Activated naive CD8-positive, alpha-beta T cell treated with anti-CD3 and anti-CD28 coated beads, Interleukin-2, amount 10 ng/mL, durations not matched to agents 7 days and 5 days (primary cell): ENCODE measurements at places on chromosomes 12 and 14. TPM values are rescaled to one million over a fixed set of nuclear protein-coding genes. Genes with fewer than 3 reads are reported as not detected.

DNA sequence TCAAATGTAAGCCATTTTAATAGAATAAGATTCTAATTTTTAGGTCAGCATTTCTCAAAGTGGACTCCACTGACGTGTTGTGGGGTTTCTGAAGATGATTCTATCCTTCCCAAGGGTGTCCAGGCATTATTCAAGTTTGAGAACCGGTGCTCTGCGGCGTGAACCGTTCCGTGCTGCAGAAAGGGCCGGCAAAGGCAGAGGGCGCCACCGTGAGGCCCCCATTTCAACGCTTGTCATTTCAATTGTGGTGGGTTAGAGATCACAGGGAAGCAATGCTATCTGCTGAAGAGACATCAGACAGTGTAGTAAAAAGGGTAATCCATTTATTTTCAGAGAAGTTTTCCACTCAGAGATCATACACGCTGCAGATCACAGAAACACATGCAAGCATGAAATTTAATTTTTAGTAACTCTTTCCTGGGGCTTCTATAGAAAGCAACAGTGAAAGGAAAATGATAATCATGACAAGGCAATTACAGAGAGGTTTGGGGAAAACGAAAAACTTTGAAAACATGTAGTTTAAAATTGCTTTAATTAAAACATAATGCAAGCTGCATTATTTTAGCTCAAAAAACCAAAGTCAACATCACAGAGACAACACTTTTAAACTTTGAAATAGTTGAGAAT lies 201.7 kb downstream of the EXOC5 start:
- DNase-seq: peak; percentile 39

DNA sequence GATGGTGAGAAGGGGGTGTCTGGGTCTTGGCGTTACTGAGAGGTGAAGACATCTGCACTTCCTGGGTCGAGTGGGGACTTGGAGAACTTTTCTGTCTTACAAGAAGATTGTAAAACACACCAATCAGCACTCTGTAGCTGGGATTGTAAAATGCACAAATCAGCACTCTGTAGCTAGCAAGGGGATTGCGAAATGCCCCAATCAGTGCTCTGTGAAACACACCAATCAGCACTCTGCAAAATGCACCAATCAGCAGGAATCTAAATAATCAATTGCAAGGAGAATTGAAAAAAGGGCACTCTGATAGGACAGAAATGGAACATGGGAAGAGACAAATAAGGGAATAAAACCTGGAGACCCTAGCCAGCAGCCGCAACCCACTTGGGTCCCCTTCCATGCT lies 376.1 kb upstream of the SFSWAP start:
- no peak for DNase-seq

KRT77 gene
- not detected for total RNA-seq

GRCh38 chr14:20341646-20342045 lies 1.8 kb upstream of the PARP2 start:
- DNase-seq: no peak

- no peak for DNase-seq
Measured at GRCh38 chr14:98623788-98624415, 648.1 kb downstream of the BCL11B start.

NRL gene
- total RNA-seq: 3.3 TPM

KLC1 gene
- 197 TPM for total RNA-seq

SERPINA12 gene
- not detected for total RNA-seq

DNA sequence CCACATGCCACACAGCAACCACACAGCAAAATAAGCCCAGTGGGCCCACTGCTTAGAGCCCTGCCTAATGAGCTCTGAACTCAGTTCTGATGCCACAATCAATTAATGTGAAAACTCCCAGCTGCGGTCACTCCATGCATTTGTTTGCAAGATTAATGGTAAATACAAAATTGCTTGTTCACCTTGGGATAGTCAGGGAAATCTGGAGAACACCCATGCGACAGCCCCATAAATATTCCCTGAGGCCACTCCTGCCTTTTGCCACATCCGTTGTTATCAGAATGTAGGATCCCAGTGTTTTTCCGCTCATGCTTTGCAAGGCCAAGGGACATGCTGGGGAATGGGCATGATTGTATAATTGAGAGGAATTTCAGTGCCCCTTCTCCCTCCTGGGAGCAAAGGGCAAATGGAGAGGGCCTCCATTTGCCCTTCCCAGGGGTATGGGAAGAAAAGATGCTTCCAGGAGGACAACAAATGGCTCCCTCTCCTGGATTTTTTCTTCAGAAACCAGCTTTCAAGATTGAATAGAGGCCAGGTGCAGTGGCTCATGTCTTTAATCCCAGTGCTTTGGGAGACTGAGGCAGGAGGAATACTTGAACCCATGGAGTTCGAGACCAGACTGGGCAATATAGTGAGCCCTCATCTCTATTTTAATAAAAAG lies 30.8 kb upstream of the CMKLR1 start:
- DNase-seq: no peak

GRCh38 chr14:68791902-68792677 lies 777 bp downstream of the ZFP36L1 start:
- peak; percentile 62 for DNase-seq

DNA sequence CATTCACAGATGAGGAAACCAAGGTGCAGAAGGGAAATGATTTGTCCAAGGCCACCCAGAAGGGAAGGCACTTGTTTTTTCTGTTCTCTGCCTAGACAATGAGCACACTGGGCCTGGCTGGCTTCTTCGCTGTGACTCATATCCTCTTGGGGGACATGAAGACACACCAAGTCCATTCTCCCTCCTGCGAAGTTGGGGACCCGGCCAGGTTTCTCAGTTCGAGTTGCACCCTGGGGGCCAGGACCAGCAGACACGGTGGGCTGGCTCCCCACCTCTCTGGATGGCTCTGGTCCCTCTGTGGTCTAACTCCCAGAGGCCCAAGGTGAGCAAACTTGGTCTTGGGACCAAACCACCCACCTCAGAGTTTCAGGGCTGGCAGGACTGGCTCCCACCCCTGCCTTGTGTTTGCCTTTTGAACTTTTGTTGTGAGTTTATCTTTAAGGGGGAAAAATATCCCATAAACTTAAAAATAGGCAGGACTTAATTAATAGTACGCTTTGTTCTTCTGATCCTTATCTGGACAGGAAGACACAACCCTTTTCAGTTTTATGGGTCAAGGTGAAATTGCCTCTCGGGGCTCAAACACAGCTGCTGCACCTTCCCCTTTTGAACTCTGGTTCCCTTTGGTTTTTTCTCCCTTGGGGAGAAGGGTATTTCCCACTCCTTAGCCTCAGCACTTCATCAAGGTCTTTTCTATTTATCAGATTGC lies 9.0 kb upstream of the MLEC start:
- no peak for DNase-seq

RGS6 gene
- 0.08 TPM for total RNA-seq

GRCh38 chr14:54025661-54026060 lies 69.0 kb upstream of the BMP4 start:
- DNase-seq: no peak

GRCh38 chr12:46549527-46550265 lies 177.1 kb upstream of the SLC38A2 start:
- no peak for DNase-seq

DNA sequence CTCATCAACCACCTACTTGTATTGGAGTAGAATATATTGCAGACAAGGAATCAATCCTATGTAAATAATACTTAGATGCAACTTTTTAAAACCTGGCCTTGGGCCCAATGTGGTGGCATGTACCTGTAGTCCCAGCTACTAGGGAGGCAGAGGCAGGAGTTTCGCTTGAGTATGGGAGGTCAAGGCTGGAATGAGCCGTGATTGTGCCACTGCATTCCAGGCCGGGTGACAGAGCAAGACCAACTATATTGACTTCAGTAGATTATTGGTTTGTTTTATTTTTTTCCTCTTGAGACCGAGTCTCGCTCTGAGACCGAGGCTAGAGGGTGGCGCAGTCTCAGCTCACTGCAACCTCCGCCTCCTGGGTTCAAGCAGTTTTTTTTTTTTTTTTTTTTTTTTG lies 3.6 kb downstream of the LARP4 start:
- no peak for DNase-seq

DNA sequence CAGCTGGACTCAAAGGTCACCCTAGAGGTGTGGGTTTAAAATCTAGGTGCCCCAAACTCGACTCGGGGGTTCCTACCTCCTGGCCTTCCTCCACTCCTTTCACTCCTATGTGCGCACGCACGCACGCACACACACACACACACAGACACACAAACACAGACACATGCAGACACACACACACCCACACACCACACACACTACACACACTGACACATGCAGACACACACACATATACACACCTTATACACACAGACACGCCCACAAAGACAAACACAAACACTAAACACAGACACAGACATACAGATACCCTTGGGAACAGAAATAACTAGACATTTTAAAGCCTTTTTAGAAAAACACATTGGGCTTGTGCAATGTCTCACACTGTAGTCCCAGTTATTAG lies 31.8 kb downstream of the GSC start:
- DNase-seq: no peak

KRT75 gene
- not detected for total RNA-seq

DNA sequence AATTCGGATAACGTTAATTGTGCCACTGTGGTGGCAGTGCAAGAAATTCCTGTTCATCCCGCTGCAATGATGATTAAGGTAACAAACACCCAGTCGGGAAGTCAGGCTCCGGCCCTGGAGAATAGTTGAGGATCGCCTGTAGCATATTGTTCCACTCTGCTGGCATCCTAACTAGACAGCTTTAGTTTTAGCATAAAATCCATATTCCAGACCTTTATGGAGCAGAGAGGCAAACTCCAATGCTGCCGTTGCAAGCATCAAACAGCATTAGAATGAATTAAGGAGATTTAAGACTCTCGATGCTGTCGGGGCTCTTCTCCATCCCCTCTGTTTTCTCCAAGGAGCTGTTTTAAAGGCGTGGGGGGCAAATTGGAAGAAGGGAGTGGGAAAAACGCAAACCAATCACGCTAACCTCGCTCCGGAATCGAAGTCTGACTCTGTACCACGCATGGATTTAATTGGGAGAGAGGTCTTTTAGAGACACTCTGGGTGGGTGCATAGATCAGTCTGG lies 660.4 kb downstream of the VRK1 start:
- no peak for DNase-seq

GRCh38 chr12:17203497-17203896 lies 597.5 kb upstream of the LMO3 start:
- DNase-seq: no peak

GRCh38 chr14:64340560-64341196 lies 46.5 kb upstream of the ESR2 start:
- DNase-seq: no peak

DNA sequence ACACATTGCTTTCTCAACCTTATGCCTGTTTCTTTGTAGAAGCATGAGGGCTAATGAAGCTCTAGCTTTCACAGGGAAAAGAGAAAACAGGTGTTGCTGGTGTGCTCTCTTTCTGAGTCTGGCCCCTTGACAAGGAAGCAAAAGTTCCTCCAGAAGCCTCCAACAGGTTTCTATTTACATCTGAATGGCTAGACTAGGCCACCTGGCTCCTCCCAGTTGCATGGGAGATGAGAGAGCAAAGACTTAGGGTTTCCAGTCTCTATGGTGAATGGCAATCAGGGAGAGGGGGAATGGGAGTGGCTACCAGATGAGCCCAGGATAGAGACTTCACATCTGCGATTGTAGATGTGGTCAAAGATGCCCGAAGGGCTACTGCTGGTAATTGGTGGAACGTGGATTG lies 138.1 kb upstream of the PLXNC1 start:
- no peak for DNase-seq

DNA sequence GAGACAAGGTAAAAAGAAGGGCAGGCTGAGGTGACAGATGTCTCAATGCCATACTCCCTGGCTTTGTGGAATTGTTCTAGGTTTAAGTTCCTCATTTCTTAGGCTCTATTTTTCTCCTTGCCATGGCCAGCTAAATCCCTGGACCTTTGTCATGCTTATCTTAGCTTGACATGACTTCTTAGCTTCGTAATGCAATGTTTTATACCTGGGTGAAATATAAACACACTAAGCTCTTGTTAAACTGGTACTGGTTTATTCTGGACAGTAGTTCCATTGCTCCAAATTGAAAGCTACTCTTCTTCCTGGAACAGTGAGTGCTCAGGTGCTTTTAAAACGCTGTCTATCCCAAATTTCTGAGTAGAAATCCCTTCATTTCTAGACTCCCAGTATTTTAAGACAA lies 17.4 kb upstream of the ARHGAP5 start:
- no peak for DNase-seq

- no peak for DNase-seq
Measured at GRCh38 chr12:124680863-124681778, 113.7 kb upstream of the NCOR2 start.

DNA sequence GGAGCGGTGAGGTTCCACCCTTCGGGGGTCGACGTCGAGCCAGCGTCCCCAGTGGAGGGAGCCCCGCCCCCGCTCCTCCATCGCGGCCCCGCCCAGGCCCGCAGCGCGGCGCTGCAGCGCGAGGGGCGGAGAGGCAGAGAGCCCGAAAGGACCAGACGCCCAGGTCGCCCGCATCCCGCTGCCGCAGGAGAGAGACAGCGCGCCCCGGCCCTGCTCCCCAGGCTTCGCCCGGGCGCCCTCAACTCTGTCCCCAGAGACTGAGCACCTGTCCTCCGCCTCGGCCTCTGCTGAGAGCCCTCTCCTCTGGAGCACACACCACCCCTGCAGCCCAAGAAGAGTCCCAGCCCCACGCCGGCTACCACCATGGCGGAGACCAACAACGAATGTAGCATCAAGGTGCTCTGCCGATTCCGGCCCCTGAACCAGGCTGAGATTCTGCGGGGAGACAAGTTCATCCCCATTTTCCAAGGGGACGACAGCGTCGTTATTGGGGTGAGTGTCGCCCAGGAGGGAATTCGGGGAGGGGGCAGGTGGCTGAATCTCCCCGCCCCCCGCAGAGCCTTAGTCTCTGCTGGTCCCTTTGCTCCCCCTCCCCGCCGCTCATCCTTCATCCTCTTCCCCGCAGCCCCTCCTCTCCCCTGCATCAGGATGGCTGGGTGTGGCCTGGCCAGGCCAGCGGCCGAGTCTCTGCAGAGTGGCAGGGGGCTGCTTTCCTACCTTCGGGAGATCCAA lies at the start of gene KIF5A:
KIF5A (plus strand) TSS at position 136 of the 732 bp plus-strand sequence; CDS start at position 364, 228 bp downstream.
- DNase-seq: peak; percentile 78

GRCh38 chr14:62691647-62692489 lies 353.4 kb downstream of the KCNH5 start:
- no peak for DNase-seq

KRT80 gene
- total RNA-seq: not detected

GLT8D2 gene
- total RNA-seq: not detected

- DNase-seq: no peak
Measured at GRCh38 chr12:27176765-27177164, 67.3 kb upstream of the STK38L start.

MAX gene
- 155 TPM for total RNA-seq
